ENCODE measurements at places on chromosomes 2 and 18.

DNA sequence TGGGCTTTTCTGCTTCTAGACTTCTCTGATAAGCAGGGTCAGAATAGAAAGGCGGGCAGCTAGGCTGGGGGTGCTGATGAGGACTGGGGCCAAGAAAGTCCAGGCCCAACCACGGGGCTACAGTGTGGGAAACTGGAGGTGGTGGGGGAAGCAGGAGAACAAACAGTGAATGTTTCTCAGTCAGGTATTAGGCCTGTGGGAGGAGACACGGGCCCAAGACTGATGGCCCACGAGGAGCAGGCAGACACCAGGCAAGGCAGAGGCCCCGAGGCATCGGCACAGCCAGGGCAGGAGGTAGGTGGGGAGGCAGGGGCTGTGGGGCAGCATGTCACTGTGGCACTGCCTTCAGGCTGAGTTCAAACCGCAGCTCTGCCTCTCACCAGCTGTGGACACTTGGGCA lies 40.7 kb downstream of the KCNIP3 start:
- no peak for ATAC-seq

DNA sequence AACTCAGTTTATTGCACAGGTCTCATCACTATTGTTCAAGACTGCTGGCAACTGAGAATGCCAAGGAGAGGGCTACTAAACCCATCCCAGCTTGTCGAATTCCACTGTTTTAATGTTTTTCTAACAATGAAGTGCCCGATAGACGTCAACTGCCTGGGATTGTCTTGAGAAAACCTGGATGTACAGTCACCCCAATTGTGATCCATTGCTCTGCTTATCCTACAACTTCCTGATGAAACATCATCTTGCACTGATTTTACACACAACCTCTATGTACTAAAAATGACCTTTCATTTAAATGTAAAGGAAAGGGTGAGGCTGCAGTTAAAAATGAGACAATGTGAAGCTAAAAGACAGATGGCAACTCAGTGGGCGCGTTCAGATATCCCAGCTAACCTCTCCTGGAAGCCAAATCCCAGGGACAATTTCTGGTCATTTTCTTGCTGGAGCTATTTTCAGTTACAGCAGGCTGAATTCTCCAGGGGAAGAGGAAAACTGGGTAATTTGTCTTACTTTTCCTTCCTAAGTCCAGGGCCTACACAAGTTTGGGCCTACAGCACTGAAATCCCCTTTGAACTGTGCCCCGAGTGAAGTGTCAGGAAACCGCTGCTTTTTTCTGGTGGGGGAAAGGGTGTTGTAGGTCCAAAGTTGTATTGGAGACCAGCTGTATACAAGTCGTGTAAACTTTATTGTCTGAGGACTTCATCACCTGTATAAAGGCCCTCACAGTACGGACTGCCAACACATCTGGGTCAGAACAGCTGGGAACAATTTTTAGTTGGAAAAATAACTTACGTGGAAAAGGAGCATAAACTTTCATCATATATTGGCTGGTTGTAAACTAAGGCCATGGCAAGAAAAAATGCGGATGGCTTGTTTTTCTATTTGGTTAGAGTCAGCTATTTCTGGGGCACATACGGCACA lies 68.9 kb upstream of the LTBP1 start:
- no peak for ATAC-seq

DNA sequence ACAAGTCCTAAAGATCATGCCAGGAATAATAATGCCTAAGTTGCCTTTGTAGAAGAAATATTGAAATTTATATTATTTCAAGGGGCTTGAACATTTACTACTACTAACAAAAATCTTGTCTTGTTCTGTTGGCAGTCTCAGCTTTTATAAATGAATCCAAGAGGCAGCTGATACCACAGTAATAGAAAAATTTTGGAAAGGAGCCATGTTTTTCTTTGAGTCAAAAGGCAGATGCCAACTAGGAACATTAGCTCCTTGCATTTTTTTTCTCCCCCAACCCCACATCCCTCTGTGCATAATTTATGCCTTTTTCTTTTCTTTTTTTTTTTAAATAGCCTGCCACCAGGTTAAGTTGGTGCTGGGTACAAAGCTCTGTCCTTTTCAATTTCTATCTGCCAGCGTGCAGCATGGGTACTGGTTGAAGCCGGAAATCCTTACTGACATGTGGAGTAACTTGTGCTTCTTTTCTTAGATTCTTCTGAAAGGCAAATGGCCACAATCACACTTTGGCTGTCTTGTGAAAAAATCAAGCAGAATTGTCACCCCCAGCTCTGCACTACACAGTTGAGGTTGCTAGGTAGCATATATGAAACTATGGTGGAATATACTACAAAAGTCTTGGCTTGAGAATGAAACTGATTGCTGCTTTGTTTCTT lies 98.8 kb downstream of the RHBDD1 start:
- no peak for ATAC-seq

GRCh38 chr18:51753365-51754057 lies 556.0 kb upstream of the MEX3C start:
- no peak for ATAC-seq

GRCh38 chr2:232369126-232369951 lies 9.2 kb upstream of the ALPP start:
- peak; percentile 8 for ATAC-seq

DNA sequence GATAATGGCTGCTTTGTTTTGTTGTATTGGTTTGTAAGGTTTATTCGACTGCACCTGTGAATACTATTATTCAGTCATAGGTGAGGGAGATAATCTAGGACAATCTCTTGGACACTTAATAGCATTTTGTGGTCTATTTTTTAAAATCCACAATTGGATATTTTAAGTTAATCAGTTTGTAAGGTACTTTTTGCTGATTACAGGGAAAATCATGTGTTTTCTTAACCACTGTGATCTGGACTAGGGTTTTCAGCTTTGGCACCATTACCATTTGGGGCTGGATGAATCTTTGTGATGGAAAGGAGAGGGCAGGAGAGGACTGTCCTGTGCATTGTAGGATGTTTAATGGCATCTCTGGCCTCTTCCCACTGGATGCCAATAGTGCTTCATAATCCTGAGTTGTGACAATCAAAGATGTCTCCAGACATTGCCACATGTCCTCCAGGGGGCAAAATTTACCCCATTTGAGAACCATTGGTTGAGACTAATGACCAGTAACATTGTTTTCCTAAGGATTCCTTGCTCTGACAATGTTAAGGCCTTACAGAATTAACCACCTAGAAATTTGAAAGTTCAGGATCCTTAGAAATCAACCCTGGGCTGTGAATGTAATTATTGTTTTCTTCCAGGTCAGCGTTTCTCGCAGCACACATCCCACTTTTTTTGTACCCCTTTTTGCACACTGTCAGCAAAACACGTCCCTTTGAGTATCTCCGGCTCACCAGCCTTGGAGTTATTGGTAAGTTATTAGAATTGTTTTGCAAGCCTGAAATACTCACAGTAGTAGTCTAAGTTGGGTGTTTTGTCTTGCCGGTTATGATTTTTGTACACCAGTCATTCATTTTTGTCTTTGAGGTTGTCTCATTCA lies 15.6 kb downstream of the CNOT9 start:
- no peak for ATAC-seq

- ATAC-seq: no peak
These were observed 21.8 kb downstream of the CWC22 start for GRCh38 chr2:179985163-179985820.

DNA sequence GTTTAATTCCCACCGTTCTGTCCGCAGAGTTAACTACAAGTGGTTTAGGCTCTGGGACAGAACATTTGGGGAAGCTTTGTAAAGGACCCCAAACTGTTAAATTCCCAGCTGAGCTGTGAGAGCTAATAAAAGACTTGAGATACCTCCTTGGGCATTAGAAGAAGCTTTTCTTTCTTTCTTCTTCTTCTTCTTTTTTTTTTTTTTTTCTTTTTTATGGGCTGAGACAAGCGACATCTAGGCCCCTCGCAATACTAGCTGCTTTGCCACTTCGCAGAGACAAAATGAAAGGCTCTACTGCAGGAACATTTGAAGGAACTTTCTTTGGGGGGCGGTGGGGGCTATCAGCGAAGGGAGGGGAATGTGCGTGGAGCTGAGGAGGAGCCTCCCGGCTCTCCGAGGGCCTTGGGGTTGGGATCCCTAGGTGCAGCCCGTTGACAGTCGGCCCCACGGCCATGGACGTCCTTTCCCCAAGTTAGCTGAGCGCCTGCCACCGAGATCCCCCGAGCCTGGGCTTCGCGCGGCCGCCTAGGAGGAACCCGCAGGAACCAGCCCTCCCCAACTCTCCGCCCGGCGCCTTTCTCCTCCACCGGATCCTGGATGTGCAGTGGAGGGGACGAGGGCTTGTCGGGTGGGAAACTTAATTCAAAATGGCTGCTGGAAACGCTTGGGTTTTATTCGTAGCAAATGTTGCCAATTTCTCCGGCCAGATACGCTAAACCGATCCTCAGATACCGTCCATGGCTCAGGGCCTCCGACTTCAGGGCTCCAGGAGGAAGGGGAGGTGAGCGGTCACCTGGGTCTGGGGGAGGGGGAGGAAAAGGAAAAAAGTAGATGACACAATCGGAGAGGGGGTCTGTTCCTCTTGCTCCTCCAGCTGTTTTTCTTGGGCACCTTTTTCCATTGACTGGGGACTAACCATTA lies 4.2 kb downstream of the MEIS1 start:
- no peak for ATAC-seq

- ATAC-seq: no peak
These were observed 58.4 kb downstream of the SH3BP4 start for GRCh38 chr2:235010117-235010714.

GRCh38 chr2:84494070-84494469 lies 22.2 kb upstream of the DNAH6 start:
- ATAC-seq: no peak

GRCh38 chr18:72820571-72820970 lies 47.2 kb downstream of the NETO1 start:
- no peak for ATAC-seq

DNA sequence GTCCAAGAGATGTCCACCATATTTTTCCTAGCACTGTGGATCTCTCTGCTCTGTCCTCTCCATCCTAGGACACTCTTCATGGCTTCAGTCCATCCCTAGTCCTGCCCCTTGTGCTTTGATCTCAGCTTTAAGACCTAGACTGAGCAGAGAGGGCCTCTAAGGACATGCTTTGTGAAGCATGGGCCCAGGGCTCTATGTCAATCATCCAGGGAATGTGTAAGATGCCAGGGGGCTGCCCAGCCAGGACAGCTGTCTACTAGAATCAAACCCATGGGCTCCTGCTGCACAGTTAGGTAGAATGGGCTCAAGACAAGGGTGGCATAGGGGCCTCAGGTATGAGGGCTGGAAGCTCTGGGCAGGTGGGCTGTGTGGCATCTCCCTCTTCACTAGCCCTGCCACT lies 24.9 kb downstream of the TET3 start:
- no peak for ATAC-seq

DNA sequence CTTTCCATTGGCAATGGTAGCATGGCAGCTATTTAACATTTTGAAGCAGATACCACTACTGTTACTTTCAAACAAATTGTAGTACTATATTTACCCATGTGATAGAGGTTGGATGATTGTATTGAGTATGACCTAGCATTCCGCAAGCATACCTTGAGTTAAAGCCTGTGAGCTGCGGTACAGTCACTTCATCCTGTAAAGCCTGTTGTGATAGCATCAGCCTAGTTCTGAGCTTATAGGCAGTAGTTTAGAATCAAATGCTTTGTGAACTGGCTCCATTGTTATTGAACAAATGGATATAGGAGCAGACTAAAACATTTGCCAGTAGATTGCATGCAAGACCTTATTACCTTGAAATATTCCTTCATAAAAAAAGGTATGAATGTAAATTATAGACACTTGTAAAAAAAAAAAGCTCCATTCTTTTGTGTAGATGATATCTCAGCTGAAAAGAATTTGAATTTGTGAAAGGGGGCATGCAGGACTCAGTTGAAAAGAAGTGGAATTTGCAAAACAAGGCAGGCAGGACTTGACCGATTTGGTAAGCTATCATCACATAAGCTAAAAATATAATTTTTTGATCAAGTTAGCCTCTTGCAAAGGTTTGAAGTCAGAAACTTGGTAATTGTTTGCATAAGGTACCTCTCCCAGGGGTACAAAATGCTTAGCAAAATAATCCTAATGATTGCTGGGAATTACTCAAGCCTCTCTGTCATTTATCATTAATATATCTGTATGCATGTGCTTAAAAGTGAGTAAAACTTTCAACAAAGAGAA lies 138.5 kb upstream of the ITGA4 start:
- ATAC-seq: no peak

DNA sequence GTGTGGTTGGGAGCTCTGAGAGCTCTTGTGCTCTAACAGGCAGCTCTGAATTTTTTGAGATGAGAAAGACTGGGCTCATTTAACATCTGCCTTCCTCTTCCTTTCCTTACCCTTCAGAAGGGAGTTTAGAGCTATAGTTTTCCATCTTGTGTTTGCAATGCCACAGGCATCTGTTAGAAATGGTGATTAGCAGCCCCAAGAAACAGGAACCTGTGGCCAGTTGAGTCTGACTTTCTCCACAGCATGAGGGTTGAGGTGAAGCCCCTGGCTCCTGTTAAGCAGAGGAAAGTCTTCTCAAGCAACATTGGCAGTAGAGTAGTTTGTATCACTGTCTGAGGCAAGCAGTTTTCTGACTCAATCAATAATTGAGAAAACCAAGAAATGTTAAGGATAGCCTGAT lies 577.4 kb downstream of the ZEB2 start:
- ATAC-seq: no peak

GRCh38 chr2:205699515-205700289 lies 17.4 kb downstream of the NRP2 start:
- ATAC-seq: no peak

GRCh38 chr2:201572846-201573508 lies 70.3 kb downstream of the TMEM237 start:
- ATAC-seq: no peak

DNA sequence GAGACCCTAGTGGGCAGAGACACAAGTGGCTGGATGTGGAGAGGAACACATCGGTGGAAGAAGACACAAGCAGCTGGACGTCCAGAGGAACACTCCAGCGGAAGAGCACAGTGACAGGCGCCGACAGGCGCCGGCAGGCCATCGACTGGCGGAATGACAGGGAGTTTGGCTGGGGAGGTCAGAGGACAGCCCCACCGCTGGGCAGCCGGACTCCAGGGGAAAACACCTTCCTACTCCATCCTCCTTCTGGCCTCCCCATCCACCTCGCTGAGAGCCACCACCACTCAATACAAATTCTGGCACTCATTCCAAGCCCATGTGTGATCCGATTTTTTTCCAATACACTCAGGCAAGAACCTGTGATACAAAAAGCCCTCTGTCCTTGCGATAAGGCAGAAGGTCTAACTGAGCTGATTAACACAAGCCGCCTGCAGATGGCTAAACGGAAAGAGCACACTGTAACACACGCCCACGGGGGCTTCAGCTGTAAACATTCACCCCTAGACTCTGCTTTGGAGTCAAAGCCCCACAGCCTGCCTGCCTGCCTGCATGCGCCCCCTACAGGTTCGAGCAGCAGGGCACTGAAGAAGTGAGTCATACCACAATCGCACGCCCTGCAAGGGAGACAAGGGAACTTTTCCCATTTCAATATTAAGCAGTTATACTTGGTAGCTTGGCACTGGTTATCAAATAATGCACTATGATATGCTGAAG lies 50.2 kb upstream of the LRP1B start:
- no peak for ATAC-seq

- ATAC-seq: no peak
These were observed 99.1 kb upstream of the NEUROD1 start for GRCh38 chr2:181779288-181780021.

- no peak for ATAC-seq
These were observed 146.6 kb downstream of the CDH19 start for GRCh38 chr18:66457245-66457644.

- no peak for ATAC-seq
These were observed 97.8 kb upstream of the PXDN start for GRCh38 chr2:1841903-1842791.

Data from gastroesophageal sphincter (tissue), 4 donors.